Anterior cingulate cortex (tissue), 58 donors: ENCODE measurements at places on chromosomes 12 and 14.

- DNase-seq = no peak
These were observed 2.3 kb downstream of the COCH start for GRCh38 chr14:30876692-30877091.

GRCh38 chr14:52299692-52300278 lies 14.3 kb upstream of the PTGER2 start:
- no peak for DNase-seq

DNA sequence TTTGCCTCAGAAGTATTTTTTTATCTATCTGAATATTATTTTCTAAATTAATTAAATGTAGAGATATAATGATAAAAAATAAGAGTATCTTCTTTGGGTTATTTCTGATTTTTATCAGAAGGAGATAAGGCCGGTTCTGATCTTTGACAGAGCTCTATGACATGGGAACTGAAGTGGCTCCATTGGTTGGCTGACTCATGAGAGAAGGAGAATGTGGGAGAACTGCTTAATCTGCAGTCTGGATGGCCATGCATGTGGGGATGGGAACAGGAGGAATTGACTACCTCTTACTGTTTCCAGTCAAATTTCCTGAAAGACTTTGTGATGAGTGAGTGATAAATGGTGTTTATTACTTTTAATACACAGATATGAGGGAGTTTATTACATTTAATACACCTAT lies 155.8 kb upstream of the ATP2B1 start:
- DNase-seq = no peak

DNA sequence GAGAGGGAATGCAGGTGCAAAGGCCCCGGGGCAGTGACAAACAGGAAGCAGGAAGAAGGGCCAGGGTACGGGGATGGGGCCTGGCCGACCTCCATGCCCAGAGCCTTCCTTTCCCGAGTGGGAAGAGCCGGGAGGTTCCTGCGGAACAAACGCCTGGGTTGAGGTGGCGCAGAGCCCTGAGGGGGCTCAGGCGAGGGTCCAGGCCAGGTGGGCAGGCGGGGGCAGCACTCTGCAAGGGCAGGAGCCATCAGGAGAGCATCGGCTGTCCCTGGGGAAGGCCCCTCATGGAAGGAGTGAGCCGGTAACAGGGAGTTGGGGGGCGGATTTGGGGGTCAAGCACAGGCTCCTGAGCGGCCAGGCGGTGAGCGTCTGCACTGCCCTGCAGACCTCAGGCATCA lies 18.1 kb upstream of the FBRSL1 start:
- DNase-seq = no peak

DNA sequence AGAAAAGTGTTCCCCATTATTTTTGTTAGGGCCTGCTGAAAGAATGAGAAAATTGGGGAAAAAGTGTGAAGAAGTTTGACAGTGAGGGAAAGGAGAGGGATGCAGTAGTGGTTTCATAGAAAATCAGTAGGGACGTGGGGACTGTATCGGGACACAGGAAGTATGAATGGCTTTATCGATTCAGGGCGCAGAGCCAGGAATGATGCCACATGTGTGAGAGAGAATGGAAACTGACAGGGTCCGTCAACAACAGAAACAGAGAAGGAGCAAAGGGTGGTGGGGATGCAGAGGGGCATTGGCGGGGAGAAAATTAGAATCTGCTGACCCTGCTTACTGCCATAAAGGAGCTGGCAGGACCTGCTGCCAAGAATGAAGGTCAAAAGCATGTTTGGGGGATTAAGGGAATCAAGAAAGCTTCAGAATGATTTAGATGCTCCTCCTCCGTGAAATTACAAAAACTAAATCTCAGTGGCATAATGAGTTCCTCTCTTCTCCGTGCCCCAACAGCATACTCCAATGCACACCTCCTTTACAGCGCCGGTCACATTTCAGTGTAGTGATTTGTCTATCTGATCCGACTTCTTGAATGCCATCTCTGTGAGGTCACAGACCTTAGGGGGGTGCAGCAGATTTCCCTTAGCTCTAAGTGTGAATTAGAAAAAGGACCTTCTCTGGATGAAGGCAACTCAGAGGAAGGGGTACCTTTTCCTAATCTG lies 92.6 kb downstream of the EMP1 start:
- DNase-seq = no peak

- peak; percentile 44 for DNase-seq
These were observed 63.8 kb downstream of the FBXO33 start for GRCh38 chr14:39368261-39368959.

DNA sequence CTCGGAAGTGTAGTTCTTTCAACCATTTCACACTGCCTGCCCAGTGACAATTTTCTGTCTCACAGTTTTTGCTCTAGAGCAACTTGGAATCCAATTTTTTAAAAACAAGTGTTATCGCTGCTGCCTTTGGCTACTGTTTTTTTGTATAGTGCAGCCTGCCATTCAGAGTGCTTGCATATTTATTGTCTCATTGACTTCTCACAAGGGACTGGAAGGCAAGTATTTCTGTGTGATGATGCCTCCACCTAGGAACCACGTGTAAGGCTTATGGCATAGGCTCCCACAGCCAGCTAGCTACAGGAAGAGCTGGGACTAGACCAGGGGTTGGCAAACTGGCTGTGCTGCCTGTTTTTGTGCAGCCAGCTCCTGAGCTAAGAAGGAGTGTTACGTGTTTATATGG lies 903 bp downstream of the PARPBP start:
- DNase-seq = no peak

DNA sequence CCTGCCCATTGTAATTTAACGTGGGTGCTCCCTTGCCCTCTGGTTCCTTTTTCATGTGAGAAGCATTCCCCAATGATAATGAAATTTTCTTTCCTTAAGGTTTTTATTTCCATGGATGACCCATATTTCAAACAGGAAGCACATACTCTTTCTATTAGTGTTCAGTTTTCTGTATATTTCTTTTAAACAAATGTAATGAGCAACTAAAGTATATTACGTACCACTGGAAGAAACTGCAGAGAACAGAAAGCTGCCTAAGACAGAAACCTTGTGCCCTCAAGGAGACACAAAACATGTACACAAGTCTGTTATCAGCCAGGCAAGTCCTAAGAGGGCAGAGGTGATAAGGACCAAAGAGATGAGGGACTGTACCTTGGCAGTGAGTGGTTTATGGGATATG lies 414.9 kb downstream of the ETNK1 start:
- DNase-seq = no peak

DNA sequence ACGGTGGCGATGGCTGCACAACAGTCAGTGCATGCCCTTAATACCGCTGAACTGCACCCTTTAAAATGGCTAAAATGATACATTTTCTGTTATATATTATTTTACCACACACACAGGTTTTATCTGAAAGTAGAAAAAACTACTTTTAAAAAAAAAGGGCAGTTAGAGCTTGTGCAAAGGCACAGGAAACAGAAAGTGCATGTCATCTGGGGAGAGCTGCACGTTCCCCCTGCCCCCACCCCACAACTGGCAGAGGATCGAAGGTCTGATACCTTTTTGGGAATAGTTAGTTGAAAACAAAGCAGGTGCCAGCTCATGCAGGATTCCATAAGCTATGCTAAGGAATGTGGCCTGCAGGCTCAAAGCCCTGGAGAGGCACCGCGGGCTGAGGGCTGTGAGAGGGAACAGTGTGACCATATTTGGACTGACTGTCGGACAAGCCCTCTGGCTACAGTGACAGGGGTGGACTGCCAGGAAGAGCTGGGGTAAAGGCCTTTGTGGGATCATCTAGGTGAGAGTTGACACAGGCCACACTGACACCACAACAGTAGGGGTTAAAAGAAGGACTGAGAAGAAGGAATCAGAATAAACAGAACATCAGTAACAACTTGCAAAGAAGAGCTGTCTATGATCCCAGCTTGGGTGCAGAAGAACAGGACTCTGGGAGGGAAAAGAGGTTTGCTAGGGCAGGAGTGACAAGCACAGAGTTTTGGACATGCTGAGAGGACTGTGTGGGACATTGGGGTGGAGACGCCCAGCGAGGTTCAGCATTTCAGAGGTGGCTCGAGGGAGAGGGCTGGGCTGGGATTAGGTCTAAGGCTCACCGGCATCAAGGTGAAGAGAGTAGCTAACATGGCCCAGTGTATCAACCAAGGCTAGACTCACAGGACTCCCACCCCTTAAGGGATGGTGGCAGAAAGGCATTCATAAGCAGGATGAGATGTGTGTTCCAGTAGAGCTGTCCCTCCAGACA lies 54.6 kb downstream of the ACTN1 start:
- no peak for DNase-seq

DNA sequence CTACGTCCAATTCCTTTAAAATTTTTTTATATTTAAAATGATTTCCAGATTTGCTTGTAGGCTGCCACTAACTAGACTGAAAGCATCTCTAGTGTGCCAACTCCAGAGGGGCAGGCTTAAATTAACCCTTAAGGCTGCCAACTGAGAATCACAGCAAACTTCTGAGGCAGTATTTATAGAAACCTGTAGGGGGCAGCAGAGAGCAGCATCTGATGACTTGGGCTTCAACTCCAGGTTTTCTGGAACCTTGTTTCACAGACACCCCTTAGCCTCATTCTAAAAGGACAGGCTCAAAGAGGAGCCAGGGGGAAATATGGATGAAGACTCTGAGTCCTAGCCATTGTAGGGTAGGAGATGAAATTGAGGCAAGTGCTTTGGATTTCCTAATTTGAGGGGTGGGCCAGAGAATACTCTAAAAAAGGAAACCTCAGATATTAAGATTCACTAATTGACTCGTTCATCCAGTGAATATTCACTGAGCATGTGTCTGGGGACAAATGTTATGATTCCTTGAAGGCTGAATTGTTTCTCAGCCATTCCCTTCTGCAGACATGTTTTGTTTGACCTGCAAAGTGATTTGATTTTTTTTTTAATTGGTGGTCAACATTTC lies 63.3 kb upstream of the HSPB8 start:
- peak; percentile 6 for DNase-seq

DNA sequence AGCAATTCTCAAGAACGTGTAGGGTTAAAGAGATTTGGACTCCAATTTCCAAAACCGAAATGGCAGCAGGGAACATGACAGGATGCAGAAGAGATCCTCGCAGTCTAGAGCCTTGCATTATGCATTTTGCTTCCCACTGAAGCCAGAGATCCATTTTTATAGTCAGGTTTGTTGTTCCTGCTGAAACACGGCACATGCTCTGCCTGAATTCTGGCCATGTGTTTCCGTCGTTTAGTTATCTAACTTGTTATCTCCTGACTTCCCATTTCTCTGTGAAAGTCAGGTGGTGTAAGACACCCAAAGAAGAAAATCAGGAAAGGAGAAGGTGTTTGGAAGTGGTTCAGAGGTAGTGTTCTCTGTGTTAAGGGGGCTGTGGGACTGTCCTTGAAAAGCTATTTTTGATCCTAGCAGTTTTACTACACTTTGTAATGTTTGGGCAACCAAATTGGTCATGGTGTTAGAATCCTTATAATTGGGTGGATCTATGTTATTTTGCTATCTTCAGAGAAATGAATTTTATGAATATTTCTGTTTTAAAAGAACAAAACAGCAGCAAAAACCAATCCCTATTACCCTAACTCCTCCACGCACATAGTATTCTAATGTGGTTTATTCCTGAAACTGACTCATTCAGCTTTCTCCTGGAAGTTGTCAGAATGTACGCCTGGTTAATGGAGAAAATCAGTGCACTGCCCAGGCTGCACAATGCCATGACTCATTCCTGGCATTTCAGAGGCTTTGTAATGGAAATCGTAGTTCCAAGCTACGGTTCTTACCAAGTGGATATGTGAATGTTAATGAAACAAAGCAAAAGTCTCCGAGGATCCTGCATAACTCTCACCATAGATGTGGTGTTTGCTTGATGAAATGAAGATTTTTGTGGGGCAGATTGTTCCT lies 110.1 kb downstream of the SAMD4A start:
- DNase-seq = no peak

DNA sequence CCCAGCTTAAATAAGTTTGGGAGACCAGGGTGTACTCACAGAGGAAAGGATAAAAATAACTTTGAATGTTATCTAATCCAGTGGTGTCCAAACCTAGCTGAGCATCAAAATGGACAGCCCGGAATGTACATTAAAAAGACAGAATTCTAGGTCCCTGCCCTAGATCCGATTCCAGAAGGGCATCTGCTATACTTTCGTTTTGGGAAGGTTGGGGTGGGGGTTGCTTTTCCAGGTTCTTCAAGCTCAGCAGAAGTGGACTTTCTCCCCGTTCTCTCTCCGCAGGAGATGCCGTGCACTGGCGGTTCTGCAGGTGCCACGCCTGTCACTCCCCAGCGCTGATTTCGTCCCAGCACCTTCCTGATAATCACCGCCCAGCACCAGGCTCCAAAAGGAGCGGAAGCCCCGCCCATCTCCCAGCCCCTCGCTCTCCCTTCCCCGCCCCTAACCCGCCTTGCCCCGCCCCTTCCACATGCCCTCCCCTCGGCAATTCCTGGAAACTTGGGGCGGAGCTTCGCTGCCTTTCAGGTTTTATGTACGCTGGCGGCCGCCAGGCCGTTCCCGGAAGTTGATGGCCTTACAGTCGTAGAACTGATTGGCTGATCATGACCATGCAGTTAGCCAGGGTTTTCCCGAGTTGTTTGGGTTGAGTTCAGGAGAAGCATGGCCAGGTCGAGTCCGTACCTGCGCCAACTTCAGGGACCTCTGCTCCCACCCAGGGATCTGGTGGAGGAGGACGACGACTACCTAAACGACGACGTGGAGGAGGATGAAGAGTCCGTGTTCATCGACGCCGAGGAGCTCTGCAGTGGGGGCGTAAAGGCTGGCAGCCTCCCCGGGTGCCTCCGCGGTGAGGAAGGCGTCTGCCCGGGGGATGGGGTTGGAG lies at the start of gene HELB:
Gene HELB, plus strand, starts transcription at position 550 of the 883 bp plus-strand sequence. Its CDS starts 111 bp downstream, at position 661.
- DNase-seq = peak; percentile 93

DNA sequence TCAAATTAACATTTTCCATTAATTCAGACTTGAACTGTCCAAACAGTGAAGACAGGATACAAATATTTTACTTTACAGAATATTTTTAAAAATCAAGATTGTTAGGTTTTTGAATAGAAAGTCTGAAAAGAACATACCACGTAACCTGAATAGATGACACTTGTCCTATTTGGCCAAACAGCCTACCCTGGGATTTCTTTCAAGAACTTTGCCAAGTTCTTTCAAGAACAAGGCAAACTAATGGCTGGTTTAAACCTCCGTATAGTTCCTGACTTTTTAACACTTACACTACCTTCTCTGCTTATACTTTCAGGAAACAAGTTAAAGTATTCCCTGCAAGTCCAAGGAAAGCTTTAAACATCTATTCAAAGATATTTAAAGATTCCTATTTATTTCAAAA lies 35.0 kb downstream of the MAP4K5 start:
- DNase-seq = no peak

GRCh38 chr14:71004481-71004880 lies 97.2 kb downstream of the PCNX1 start:
- no peak for DNase-seq

GRCh38 chr12:41186026-41186425 lies 2.1 kb upstream of the PDZRN4 start:
- no peak for DNase-seq

- DNase-seq = no peak
These were observed 142.6 kb upstream of the SFSWAP start for GRCh38 chr12:131568336-131568735.

GRCh38 chr12:62517887-62518286 lies 51.3 kb downstream of the MON2 start:
- DNase-seq = no peak

GRCh38 chr14:29163109-29163508 lies 396.5 kb downstream of the FOXG1 start:
- no peak for DNase-seq
